ENCODE measurements at places on chromosomes 6 and 20. TPM values are rescaled to one million over a fixed set of nuclear protein-coding genes. Genes with fewer than 3 reads are reported as not detected.

Gene MACROD2
- polyA plus RNA-seq = 1.8 TPM

Gene MAS1
- 0.02 TPM for polyA plus RNA-seq

Gene PDE10A
- polyA plus RNA-seq = 1.1 TPM

Gene CPNE5
- polyA plus RNA-seq = 1.8 TPM

Gene VWA7
- 1.1 TPM for polyA plus RNA-seq
